ENCODE measurements at places on chromosomes 11 and 22. TPM values are rescaled to one million over a fixed set of nuclear protein-coding genes. Genes with fewer than 3 reads are reported as not detected.

TEX12 gene
- total RNA-seq = not detected

THAP7 gene
- 18.1 TPM for total RNA-seq

OTOG gene
- 0.95 TPM for total RNA-seq

GUCY1A2 gene
- 5.3 TPM for total RNA-seq

NXPE1 gene
- total RNA-seq = not detected

DNA sequence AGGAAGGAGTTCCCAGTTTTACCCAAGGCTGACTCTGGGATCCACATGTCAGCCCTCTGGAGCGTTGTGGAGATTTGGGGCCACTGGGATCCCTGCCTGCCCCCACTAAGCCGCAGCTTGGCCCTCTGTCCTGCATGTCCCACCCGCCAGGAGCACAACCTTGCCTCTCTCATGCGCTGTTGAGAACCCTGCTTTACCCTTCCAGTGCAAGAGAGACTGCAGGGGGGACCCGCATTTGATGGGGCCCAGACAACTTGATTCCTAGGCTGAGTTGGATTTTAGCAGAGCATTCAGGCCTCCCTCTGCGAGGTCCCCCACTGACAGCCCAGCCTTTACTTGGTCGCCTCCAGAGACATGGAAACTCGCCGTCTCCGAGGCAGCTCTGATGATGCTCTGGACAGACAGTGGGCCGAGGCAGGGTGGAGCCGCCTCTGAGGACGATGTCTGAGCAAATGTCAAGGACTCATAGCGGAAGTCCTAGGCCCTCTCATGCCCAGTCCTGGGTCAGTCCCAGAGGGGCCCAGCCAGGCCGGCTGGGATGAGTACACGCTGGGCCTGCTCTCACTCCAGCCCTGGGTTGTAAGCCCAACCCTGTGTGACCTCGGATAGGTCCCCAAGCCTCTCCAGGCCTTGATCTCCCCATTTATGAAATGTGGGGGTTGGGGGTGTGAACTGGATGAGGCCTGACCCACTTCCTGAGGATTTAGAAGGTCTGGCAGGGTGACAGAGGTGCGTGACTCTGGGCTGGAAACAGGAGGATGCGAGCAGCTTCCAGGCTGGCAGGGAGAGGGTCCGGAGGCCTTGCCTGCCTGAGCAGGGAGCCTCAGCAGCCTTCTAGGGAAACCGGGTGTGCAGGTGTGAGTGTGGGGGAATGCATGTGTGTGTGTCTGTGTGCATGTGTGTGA lies 630 bp downstream of the CD5 start:
- no peak for DNase-seq

- no peak for DNase-seq
These were observed 9.3 kb upstream of the ADAMTS15 start for GRCh38 chr11:130439160-130439519.

DNA sequence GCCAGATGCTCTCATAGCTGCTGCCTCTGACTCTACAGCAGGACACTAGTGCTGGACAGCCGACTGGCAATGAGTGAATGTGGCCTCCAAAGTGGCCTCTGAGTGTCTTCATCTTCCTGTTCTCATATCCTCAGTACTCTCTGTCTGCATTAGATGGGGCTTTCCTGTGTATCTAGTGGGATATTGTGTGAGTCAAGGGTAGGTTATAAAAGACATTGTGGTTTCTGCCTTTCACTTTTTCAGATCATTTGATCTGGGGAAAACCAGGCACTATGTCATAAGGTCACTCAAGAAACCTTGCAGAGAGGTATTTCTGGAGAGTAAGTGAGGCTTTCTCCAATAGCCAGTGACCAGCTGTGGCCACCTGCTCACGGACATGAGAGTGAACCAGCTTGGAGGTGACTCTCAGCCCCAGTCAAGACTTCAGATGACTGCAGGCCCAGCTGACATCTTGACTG lies 333.6 kb upstream of the NCAM1 start:
- DNase-seq = no peak

All from endodermal cell (in vitro differentiated cells).